ENCODE measurements at places on chromosomes 4 and X.

DNA sequence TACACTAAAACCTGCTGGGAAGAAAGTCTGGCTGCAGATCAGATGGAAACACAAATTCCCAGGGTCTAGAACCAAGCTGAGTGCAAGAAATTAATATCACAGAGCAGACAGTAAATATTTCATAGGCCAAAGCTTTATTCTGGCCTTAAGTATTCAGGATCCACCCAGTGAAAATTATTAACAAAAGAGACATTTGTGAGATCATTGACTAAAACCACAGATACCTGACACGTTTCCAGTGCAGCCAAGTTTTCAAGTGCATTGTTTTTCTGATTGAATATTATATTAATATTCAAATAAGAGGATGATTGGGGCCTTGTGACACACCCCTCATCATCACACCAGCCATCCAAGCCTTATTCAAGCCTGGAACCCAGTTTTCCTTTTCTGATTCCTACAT lies 10.3 kb downstream of the ELOVL6 start:
- DNase-seq: no peak

GRCh38 chr4:183349673-183350072 lies 27.4 kb upstream of the CLDN24 start:
- no peak for DNase-seq

- DNase-seq: no peak
Measured at GRCh38 chr4:3440011-3440410, 1.8 kb upstream of the HGFAC start.

- DNase-seq: no peak
Measured at GRCh38 chr4:183758061-183758757, 99.1 kb downstream of the TRAPPC11 start.

DNA sequence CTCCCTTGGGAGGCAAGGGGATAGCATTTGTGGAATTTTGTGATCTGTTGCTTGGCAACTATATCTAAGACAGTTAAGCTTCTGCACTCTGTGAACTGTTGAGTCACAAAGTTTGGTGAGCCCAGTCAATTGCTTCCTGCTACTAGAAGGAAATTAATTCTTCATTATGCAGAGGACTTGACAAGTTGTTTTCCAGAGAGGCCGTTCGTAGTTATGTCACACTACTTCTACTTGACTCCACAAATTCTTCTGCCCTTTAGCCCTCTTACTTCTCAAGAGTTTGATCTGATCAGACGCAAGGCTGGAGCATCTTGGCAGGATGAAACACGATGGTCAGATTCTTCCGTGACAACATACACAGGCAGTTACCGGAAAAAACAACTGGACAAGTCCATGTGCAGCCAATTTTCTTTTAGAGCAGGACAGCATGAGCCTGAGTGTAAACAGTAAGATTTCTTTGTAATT lies at the start of gene C4orf51:
TSS of gene C4orf51 (plus strand) at position 156 of the 465 bp plus-strand sequence. CDS start at position 214, 58 bp downstream.
- DNase-seq: no peak

DNA sequence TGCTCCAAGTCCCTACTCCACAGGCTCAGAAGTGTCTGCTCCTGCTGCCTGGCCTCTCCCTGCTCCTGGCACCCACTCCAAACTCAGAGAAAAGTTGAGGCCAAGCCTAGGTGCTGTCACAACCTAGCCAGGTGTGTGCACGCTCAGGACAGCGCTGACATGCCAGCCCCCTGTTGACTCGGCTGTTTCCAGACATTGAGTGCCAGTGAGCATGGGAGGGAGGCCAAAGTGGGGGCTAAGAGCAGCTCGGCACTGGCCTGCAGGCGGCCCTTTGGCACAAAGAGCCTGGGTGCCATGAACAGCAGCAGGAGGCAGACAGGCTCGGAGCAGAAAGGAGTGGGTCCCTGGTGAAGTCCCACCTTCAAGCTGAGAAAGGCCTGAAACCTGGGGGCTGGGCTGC lies 79.6 kb upstream of the DDX60 start:
- DNase-seq: no peak

DNA sequence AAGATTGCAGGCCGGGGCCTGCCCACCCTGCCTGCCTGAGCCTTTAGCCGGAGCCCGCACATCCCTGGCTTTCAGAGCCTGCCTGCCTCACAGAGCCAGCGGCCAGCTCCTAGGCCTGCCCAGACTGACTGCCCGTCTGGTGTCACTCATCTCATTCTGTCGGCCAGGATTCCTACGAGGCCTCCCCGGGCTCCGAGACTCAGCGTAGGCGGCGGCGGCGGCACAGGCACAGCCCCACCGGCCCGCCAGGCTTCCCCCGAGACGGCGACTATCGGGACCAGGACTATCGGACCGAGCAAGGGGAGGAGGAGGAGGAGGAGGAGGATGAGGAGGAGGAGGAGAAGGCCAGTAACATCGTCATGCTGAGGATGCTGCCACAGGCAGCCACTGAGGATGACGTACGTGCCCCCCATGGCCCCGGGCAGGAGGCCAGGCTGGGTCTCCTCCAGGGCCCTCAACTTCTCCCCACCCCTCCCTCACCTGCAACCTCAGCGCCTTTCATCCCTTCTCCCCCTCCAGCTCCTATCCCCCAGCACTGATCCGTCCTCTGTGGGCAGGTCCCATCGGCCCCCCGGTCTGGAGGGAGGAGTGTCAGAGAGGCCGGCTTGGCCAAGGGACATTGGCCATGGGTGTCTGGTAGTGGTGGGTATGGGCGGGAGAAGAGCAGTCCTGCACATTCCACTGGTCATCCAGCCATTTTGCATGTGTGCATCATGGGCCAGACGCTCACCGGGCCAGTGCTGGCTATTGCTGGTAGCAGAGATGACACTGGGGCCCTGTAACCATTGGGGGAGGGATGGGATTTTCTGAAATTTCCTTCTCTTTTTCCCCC lies 22.6 kb upstream of the UBA1 start:
- DNase-seq: no peak

DNA sequence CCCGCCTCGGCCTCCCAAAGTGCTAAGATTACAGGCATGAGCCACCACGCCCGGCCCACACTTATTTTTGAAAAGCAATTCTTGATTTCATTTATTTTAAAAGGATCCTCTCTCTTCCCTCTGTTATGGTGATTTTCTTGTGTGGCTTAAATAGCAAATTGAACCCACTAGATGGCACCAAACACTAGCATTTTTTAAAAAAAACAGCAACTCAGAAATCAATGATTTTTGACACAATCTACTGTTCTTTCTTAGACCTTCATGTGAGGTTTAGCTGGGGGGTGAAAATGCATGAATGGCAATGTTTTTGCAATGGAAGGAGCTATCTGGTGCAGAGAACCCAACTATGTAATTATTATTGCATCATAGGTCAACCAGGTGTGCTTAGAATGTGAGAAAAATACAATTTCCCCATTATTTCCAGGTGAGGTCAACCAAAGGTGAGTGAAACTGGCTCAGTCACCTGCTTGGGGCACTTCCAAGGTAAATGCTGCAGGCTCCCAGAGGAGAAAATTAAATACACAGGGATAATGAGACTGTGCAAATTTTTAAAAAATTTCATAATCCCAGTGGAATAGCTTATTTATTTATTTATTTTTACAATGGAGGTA lies 226.7 kb upstream of the PRKX start:
- no peak for DNase-seq

- no peak for DNase-seq
Measured at GRCh38 chrX:30561191-30561590, 16.4 kb downstream of the TASL start.

DNA sequence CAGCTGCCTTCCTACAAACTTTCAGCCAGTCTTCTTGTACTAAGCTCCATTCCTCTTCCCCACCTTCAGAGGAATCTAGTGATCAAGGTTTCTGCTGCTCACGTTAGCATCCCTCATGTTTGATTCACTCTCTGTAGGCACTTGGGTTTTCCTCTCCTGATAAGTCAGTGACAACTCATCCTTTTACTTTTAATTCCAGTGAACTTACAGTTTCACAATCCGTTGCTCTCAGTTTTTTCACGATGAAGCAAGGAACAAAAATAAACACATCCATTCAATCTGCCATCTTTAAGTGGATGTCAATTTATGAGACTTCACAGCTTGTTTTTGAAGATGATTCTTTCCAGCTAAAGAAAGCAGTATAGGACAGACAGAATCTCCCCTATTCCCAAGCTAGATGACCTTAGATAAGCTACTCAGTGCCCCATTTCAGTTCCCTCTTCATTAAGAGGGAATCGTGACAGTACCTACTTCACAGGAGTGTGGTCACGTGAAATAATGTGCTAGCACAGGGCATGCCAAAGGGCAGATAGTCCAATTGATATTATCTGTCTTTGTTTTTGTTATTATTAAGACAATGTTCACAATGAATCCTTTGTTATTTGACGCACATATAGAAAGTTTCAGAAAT lies 234.3 kb downstream of the PALLD start:
- DNase-seq: no peak

DNA sequence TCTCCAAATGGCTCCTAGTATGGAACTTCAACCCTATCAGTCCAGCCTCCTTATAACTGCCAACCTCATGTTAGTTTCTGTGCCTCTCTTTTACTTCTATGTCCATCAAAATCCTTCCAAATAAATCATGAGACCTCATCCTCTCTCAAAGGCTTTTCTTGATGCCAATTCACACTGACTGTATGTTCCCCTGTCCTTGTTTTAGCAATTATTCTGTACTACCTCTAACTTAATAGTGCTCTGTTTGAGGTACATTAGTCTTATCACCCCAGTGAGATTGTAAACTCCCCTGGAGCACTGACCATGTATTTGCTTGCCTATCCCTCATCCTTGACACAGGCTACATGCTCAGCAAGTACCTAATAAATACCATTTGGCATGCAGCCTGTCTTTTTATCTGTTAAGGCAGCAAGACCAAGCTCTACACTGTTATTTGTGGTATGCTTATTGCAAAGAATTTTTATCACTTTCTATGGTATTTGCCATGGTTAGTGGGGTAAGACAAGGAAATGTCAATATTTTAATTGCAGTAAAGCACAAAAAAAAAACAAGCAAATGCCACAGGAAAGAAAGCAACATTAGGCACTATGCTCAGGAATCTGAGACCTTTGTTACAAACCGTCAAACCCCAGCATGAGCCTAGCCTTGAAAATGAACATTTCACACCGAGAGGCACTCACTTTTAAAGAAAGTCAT lies 119.2 kb downstream of the SMARCA1 start:
- no peak for DNase-seq

DNA sequence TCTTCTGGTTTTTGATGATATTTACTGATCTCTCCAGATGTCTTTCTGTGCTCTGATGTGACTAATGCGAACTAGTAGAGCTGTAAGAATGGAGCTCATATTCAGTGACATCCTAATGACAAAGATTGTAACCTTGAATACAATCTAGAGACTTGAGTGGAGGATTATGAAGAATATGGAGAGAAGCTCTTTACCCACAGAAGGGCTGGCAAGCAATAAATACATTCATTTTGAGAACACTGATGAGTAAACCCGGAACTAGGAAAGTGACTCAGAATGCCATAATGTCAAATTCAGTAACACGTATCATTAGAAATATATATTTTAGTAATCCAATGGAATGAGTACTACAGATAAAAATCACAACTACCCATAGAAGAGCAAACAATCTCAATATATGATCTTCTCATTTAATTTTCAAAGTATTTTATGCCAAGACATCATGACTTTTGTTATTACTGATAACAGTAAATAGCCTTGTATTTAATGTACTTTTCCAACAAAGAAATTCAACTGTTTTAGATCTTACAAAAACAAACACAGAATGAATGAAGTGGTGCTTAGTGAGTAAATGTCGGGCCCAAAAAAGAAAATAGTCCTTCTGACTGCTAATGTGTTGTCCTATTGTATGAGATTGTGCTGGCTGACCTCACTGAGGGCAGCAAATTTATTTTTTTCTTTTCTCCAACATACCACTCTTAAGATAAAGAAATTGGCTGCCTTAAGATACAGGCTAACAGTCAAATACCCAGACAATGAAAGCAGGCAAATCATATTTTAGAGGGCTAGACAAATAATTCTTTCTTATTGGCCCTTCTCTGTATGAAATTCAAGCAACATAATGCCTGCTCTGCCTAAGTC lies 49.2 kb upstream of the HDAC8 start:
- DNase-seq: no peak

Measured in bone marrow (tissue), 2 donors.